ENCODE measurements at places on chromosomes 2 and 18.

DNA sequence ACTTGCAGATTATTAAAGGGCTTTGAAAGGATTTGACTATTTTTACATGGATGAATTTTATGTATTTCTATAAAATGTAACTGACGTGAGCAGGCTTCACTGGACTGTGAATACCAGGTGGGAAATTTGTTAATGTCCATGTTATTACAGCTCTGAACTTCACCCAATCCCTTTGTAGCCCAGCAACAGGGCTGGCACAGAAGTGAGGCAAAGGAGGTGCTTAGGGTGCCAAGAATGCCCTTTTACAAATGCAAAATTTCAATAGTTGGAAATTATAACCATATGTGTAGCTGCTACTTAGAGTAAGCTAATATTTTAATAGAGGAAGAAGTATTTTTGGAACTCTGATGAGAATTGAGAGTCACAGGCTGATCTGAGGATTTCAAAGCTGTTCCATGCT lies 53.7 kb upstream of the FAM98A start:
- H3K36me3 ChIP-seq: no peaks in the 10 kb centered on the region
- H3K4me1 ChIP-seq: no peaks in the 10 kb centered on the region
- H3K27ac ChIP-seq: no peak overlapping the region

- H3K4me3 ChIP-seq: no peak overlapping the region
- H3K27ac ChIP-seq: no peak overlapping the region
Observed at GRCh38 chr2:67841711-67842110, 221.1 kb downstream of the C1D start.

GRCh38 chr2:219476652-219477151 lies 22.0 kb upstream of the GMPPA start:
- no peak overlapping the region for H3K27ac ChIP-seq
- H3K36me3 ChIP-seq: no peaks in the 10 kb centered on the region
- DNase-seq: no peak
- H3K27me3 ChIP-seq: peaks cover 14% of the 10 kb centered on the region
- no peak overlapping the region for H3K4me3 ChIP-seq

- H3K27ac ChIP-seq: no peak overlapping the region
- H3K36me3 ChIP-seq: no peaks in the 10 kb centered on the region
- H3K27me3 ChIP-seq: peaks cover 100% of the 10 kb centered on the region
- peak overlapping the region; percentile 47 for H3K4me3 ChIP-seq
Observed at GRCh38 chr2:176096986-176097819, 2.4 kb upstream of the HOXD12 start.

DNA sequence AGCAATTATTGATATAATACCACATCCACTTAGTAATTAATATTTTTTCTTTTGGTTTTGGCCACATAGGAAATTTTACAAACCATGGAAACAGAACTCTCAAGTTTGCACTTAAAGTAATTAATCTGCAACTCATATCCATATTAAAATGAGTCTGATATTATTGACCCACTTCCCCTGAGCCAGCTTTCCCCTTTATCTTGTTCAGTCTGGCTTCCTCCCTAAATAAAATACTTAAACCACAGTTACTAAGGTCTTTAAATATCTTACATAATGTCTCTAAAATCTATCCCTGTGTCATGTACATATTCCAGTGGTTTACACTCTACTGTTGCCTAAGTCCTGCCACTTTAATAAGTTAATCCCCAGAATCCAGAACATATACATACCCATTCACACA lies 564.9 kb upstream of the FSHR start:
- no peak overlapping the region for H3K4me3 ChIP-seq
- no peak overlapping the region for H3K27ac ChIP-seq
- no peaks in the 10 kb centered on the region for H3K4me1 ChIP-seq
- no peaks in the 10 kb centered on the region for H3K36me3 ChIP-seq
- no peaks in the 10 kb centered on the region for H3K27me3 ChIP-seq

DNA sequence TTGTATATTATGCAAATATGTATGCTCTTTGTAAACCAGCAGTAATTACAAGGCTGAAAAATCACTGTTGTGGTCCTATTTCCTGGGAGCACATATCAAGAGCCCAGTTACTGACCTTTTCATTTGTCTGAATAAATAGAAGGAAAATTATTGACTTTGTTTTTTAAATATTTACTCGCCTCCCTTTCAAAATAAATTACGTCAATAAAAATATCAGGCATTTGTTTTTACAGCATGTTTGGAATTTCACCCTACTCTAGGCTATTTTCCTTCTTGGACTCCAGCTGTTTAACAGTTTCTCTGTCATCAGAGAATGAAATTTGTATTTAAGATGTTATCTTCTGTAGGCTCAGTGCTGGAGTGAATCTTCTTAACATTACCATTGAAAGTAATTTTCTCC lies 59.9 kb upstream of the LRATD1 start:
- H3K4me1 ChIP-seq: peaks cover 7% of the 10 kb centered on the region
- no peak overlapping the region for H3K4me3 ChIP-seq
- no peak for DNase-seq
- no peaks in the 10 kb centered on the region for H3K27me3 ChIP-seq
- no peaks in the 10 kb centered on the region for H3K36me3 ChIP-seq
- no peak overlapping the region for H3K27ac ChIP-seq

GRCh38 chr18:38940475-38940862 lies 1374.9 kb upstream of the CELF4 start:
- H3K36me3 ChIP-seq: no peaks in the 10 kb centered on the region
- H3K4me3 ChIP-seq: no peak overlapping the region
- DNase-seq: no peak

DNA sequence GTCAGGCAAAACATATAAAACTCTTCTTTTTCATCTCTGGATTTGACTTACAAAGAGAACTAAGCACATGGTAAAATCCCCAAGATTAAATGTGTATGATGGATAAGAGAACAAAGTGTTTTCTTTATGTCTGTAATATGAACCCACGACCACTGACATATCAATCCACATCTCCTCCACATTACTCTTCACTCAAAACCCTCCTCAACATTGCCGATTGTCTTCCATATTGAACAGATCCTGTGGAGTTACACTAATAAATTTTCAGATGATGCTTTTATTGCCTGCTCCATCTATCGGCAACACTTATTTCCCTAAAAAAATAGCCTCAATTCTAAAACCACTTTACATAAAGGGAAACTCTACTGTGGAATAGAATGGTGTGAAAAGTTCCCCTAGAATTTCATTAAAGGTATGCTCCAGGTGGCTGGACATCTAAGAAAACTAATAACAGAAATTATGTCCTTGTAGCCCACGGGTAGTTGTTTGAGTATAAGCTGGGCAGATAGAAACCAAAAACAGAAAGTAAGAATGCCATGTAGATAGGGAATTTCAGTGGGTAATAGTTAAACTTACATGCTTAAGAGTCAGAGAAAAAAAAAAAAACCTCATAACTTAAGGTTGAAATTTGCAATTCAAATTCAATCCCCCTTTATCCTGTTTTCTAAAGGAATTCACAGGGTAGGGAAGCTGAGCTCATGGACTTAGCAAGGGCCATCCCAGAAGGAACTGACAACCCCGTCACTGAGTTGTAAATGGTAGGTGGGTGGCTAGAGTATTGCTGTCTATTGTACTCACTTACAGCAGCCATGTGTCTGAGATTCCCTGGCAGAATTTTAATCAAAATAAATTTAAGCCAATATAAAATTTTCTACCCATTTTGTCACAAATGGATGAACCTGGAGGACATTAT lies 305.4 kb upstream of the LYPD1 start:
- H3K27ac ChIP-seq: no peak overlapping the region
- H3K4me1 ChIP-seq: peaks cover 8% of the 10 kb centered on the region
- no peaks in the 10 kb centered on the region for H3K27me3 ChIP-seq
- H3K4me3 ChIP-seq: no peak overlapping the region
- H3K36me3 ChIP-seq: no peaks in the 10 kb centered on the region
- DNase-seq: no peak

DNA sequence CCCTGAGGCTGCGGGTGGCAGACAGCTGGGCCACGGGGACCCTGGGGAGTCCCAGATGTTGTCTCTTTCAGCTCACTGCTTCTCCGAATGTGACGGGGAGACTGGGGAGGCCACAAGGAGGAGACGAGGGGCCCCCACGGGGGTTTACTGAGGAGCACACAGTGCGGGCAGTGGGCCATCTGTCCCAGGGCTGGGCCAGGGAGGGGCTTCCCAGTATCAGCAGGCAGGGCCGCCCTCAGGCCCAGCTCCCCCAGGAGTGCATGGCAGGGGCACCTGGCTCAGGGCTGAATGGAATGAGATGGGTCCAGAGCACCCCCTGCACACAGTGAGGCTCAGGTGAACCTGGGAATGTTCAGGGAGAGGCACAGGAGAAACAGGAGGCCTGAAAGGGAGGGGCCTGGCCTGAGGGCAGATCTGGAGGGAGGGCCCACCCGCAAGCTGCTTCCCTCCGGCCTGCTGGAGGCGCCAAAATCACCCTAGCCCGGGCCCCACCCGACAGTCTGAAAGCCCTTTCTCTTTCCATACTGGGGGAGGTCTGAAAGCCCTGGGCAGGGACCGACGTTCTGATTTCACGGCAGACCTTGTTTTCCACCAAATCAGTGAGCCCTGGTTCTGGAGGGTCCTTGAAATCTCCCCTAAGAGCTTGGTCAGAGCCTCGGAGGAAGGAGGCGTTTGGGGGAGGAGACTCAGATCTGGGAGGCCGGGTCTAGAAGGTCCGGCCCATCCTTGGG lies 35.5 kb upstream of the PTMA start:
- peak overlapping the region; percentile 77 for H3K27ac ChIP-seq
- H3K4me3 ChIP-seq: no peak overlapping the region

- H3K4me1 ChIP-seq: no peaks in the 10 kb centered on the region
- no peak for DNase-seq
- no peaks in the 10 kb centered on the region for H3K36me3 ChIP-seq
- H3K27me3 ChIP-seq: no peaks in the 10 kb centered on the region
- H3K4me3 ChIP-seq: no peak overlapping the region
- peak overlapping the region; percentile 26 for H3K27ac ChIP-seq
Observed at GRCh38 chr2:163717993-163718680, 17.7 kb downstream of the FIGN start.

- peaks cover 8% of the 10 kb centered on the region for H3K4me1 ChIP-seq
- H3K36me3 ChIP-seq: no peaks in the 10 kb centered on the region
- DNase-seq: no peak
Observed at GRCh38 chr2:88545118-88545517, 82.1 kb downstream of the EIF2AK3 start.

- H3K36me3 ChIP-seq: no peaks in the 10 kb centered on the region
- H3K4me1 ChIP-seq: peaks cover 20% of the 10 kb centered on the region
- DNase-seq: no peak
- H3K27me3 ChIP-seq: no peaks in the 10 kb centered on the region
Observed at GRCh38 chr2:66555501-66556324, 120.8 kb downstream of the MEIS1 start.

DNA sequence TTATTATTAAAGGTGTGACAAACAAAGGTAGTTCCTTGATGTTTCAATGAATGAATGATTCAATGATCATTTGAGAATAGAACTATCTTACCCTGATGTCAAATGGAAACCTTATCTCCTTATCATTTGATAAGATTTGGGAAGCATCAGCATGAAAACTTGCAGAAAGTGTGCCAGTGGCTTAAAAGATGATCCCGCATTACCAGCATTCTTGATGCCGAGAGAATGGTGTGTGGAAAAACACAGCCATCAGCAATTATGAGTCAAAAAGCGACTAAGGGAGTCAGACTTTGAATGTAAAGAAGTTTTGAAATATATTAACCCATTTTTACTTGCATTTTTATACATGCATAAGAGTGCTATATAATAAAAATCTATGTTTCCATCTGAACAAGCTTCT lies 93.7 kb downstream of the MAIP1 start:
- H3K27ac ChIP-seq: no peak overlapping the region
- H3K4me1 ChIP-seq: no peaks in the 10 kb centered on the region
- no peak overlapping the region for H3K4me3 ChIP-seq
- DNase-seq: no peak
- H3K36me3 ChIP-seq: no peaks in the 10 kb centered on the region

- no peak for DNase-seq
- no peaks in the 10 kb centered on the region for H3K27me3 ChIP-seq
- H3K4me3 ChIP-seq: no peak overlapping the region
- no peaks in the 10 kb centered on the region for H3K4me1 ChIP-seq
- no peaks in the 10 kb centered on the region for H3K36me3 ChIP-seq
Observed at GRCh38 chr2:145302451-145302850, 782.5 kb upstream of the ZEB2 start.

- no peaks in the 10 kb centered on the region for H3K4me1 ChIP-seq
- no peak for DNase-seq
- H3K27ac ChIP-seq: no peak overlapping the region
- H3K27me3 ChIP-seq: no peaks in the 10 kb centered on the region
- H3K36me3 ChIP-seq: no peaks in the 10 kb centered on the region
- no peak overlapping the region for H3K4me3 ChIP-seq
Observed at GRCh38 chr2:21234001-21234400, 110.2 kb downstream of the TDRD15 start.

Data from suprapubic skin (tissue), 4 donors.